ENCODE measurements at places on chromosomes 5 and 9.

DNA sequence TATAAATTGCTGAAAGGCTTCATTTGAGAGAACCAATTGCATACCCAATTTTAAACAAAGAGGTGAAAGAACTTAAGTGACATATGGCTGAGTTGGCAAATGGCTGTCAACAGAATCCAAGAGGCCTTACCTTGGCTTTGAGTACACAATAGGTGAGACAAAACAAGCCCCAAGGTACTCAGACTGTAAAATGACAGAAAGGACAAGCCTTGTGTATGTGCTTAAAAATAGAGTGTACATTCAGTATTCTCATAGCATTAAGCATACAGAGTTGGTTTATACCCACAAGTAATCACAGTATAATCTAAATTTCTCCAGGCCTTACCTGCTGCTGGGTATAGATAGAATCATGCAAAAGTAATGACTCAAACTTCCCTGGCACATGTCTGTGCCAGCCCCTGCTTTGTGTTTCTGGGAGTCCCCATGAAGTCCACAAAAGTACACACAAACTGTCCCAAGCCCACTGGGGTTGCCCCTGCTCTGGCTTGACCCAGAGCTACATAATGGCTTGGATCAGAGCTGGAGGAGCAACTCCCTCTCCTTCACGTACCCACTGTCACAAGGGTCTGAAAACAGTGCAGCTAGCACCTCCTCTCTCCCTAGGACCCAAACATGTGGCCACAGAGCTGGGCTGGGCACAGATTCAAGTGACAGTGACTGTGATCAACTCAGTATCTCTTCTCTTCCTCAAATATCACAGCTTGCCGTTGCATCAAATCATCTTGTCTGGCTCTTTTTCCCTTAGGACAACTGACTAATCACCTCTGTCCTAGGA, 250.8 kb downstream of the ENC1 start:
- no peak for DNase-seq

GRCh38 chr5:178201221-178201926, 3.0 kb upstream of the HNRNPAB start:
- DNase-seq, result no peak

- no peak for DNase-seq
Measured at GRCh38 chr5:178514851-178515418, 75.3 kb downstream of the COL23A1 start.

- DNase-seq, result no peak
Measured at GRCh38 chr5:104817127-104817526, 1254.5 kb upstream of the NUDT12 start.

- DNase-seq, result no peak
Measured at GRCh38 chr5:139946440-139946839, 96.7 kb downstream of the NRG2 start.

- DNase-seq, result no peak
Measured at GRCh38 chr9:60545346-60545877, 368.8 kb upstream of the SPATA31A5 start.

- DNase-seq, result no peak
Measured at GRCh38 chr9:89923174-89923573, 318.4 kb downstream of the GADD45G start.

GRCh38 chr5:82610686-82611085, 332.5 kb upstream of the RPS23 start:
- no peak for DNase-seq

All from effector CD8-positive, alpha-beta T cell (primary cell).